PC-9 (cell line): ENCODE measurements at places on chromosomes 2 and 18. TPM values are rescaled to one million over a fixed set of nuclear protein-coding genes. Genes with fewer than 3 reads are reported as not detected.

CAB39 gene
- total RNA-seq, result 70.9 and 86.1 TPM in 2 replicates

ARHGEF33 gene
- 1.0 and 1.4 TPM in 2 replicates for total RNA-seq

B4GALT6 gene
- total RNA-seq, result 3.0 and 5.3 TPM in 2 replicates

DNA sequence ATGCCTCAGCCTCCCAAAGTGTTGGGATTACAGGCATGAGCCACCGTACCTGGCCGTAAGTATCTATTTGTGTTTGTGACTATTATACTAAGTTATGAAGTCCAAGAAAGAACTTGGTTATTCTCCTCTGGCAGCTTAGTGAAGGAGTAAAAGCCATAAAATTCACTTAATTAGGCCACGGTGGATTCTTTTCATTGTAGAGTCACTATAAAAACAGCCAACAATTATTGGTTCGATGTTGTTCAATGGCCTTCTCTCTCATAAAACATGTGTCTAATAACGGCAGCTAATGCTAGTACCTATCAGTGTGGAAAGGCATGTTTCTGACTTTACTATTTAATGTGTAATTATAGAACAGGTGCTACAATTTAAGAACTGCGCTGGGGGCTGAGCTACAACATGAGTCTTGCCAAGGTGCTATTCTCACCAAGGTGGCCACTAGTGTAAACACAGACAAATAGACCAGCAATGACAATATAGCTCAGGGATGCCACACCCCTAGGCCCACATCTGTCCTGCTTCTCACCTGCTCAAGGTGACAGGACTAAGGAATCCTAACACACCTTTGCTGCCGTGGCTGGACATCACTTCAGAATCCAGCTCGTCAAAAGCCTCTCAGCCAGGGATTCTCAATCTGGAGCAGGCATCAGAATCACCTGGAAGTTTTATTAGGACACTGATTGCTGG is 17.2 kb downstream of the ATP8B1 start:
- peaks cover 91% of the 10 kb centered on the region for H3K4me1 ChIP-seq
- H3K27me3 ChIP-seq, result no peaks in the 10 kb centered on the region
- H3K27ac ChIP-seq, result peak overlapping the region; percentile 65; the same call in 1 of the 2 replicates
- no peak overlapping the region for H3K4me3 ChIP-seq

- H3K27me3 ChIP-seq, result peaks cover 63% of the 10 kb centered on the region
- H3K4me3 ChIP-seq, result no peak overlapping the region
- H3K4me1 ChIP-seq, result no peaks in the 10 kb centered on the region
- no peak for DNase-seq
These were observed 177.2 kb downstream of the BCL11A start for GRCh38 chr2:60376252-60376651.

DNA sequence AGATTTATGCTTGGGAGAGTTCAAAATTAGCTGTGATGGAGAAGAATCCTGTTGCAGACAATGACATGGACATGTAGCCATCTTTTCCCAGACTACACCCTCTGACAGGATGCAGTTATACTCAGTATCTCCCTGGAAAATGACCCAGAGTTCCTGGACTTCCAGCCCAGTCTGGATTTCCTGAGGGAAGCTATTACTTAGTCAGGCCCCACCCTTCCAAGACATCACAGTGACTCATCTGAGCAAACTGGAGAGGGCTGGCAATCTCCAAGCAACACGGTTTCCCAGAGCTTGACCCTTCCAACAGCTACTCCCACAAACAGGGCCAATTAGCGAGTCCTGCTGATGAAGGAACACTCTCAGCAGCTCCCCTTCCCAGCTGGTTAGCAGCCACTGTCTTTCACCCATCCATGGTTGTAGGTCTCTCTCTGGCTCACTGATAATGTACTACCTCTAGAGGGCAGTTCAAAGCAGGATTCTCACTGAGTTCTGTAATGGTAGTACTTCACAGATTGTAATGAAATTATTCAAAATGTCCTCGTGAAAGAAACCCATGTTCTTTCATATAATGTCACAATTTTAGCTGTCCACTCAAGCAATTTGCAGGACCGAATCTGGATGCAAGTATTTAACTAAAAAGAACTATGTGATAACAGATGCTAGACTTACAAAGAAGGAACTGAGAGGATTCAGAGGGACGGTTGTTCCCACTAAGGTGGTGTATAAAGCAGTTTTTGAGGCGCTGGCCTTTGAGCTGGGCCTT is 110.2 kb downstream of the MDH1 start:
- H3K27me3 ChIP-seq, result no peaks in the 10 kb centered on the region
- peak overlapping the region; percentile 54 for H3K27ac ChIP-seq
- DNase-seq, result peak; percentile 52
- peaks cover 25% of the 10 kb centered on the region for H3K4me1 ChIP-seq
- no peaks in the 10 kb centered on the region for H3K36me3 ChIP-seq
